Muscle of leg (tissue), 16 donors: ENCODE measurements at places on chromosomes 7 and 10. TPM values are rescaled to one million over a fixed set of nuclear protein-coding genes. Genes with fewer than 3 reads are reported as not detected.
A peak's percentile ranks its signal among the peaks of the same experiment; 100 is the strongest.

Gene GPRIN2
- 0.13 TPM for total RNA-seq

DNA sequence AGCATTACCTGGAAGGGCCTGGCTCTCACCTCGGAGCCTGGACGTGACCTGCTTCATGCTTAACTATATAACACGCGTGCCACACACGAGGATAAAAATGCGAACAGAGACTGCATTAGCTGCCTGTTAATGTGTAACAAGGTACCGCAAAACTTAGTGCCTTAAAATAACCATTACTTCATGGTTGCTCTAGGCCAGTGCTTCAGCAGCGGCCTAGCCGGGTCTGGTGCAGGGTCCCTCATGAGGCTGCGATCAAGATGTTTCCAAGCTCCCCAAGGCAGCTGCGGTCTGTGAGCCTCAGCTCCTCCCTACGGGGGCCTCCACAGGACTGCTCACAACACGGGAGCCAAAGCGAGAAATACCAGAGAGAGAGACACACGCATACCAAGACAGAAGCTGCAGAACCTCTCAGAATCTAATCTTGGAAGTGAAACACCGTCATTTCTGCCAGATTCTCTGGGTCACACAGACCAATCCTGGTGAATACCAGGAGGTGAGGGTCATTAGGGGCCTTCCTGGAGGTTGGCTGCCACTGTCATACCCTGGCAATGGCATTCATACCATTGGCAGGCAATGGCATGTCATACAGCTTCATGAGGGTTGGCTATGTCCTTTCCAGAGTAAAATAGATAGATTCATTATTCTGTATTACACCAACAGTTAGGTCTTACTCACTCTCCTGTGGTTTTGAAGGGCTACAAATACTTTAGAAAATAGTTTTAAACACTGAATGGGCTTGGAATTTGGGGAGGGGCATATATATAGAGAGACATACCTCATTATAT, 94.5 kb downstream of the HIPK2 start:
- peaks cover 24% of the 10 kb centered on the region for H3K4me1 ChIP-seq
- H3K4me3 ChIP-seq: no peak overlapping the region
- no peaks in the 10 kb centered on the region for H3K36me3 ChIP-seq
- H3K27ac ChIP-seq: peak overlapping the region; percentile 37
- no peaks in the 10 kb centered on the region for H3K27me3 ChIP-seq

GRCh38 chr7:143884969-143885559, 16.9 kb downstream of the TCAF1 start:
- H3K36me3 ChIP-seq: peaks cover 9% of the 10 kb centered on the region
- peak overlapping the region; percentile 65 for H3K4me3 ChIP-seq
- H3K27me3 ChIP-seq: no peaks in the 10 kb centered on the region
- H3K4me1 ChIP-seq: peaks cover 21% of the 10 kb centered on the region

Gene CASTOR2
- 9.8 TPM for total RNA-seq

DNA sequence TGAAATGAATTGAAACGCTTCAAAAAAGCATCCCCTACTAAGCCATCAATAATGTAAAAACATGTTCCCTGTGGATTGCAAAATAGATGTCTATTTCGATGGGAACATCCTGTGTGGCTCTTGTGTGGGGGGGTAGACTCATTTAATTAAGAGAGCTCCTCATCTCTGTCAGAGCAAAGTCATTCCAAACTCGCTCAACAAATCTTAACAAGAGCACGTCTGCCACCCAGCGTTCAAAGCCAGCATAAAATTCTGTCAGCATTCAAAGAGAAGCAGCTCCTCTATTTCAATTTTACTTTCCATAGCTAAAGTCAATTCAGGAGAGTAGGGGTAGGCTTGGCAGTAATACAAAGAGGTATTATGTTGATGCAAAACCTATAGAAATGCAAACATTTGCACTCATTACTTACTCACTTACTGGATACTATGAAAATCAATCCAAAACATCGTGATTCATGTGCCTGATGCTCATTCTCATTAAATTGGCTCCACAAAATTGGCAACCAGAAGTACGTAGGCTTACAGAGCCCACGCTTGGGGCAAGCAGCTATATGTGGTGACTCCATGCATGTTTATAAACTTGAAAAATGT, 114.9 kb downstream of the IPMK start:
- H3K4me1 ChIP-seq: no peaks in the 10 kb centered on the region
- no peaks in the 10 kb centered on the region for H3K36me3 ChIP-seq
- no peak overlapping the region for H3K27ac ChIP-seq
- DNase-seq: peak; percentile 34
- H3K27me3 ChIP-seq: no peaks in the 10 kb centered on the region
- H3K4me3 ChIP-seq: no peak overlapping the region

DNA sequence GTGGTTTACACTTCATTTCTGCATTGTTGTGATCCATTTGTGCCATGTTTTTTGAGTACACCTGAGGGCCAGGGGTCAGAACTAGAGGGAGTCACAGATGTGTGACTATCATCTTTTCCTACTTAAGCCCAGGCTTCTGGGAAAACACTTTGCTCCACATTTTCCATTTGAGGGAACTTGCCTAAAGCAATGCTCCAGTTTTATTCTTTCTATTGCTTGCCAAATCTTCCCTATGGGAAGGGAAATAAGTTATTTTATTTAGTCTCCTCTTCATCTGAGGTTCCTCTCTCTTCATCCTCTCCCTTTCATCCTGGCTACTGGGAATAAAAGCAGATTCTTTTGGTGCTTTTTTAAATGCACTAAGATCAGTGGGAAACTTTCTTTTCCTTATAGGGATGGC, 179.9 kb upstream of the PRSS58 start:
- H3K36me3 ChIP-seq: no peaks in the 10 kb centered on the region
- H3K27ac ChIP-seq: no peak overlapping the region
- DNase-seq: peak; percentile 69
- no peak overlapping the region for H3K4me3 ChIP-seq
- no peaks in the 10 kb centered on the region for H3K27me3 ChIP-seq

Gene HMX3
- not detected for total RNA-seq
